ENCODE measurements at places on chromosomes 1 and 21. TPM values are rescaled to one million over a fixed set of nuclear protein-coding genes. Genes with fewer than 3 reads are reported as not detected.

SERTAD4 gene
- 1.8 TPM for total RNA-seq

GRCh38 chr1:217574265-217574949 is 56.5 kb downstream of the GPATCH2 start:
- no peaks in the 10 kb centered on the region for H3K36me3 ChIP-seq
- H3K27me3 ChIP-seq: no peaks in the 10 kb centered on the region
- no peak overlapping the region for H3K4me3 ChIP-seq
- no peak overlapping the region for H3K27ac ChIP-seq
- H3K4me1 ChIP-seq: no peaks in the 10 kb centered on the region
- DNase-seq: no peak

DNA sequence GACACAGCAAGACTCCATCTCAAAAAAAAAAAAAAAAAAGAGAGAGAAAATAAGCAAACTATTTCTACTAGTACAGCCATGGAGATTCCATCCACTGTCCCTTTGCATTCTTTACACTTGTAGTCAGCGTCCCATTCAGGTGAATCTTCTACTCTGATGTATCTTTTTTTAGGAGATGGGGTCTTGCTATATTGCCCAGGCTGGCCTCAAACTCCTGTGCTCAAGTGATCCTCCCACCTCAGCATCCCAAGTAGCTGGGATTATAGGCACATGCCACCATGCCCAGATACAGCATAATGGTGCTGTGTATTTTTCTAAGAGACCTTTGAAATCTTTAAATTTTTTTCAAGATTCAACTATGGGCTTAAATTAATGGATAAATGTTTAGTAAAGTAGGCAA is 8.1 kb upstream of the CENPL start:
- no peak overlapping the region for H3K27ac ChIP-seq
- no peaks in the 10 kb centered on the region for H3K36me3 ChIP-seq
- H3K4me3 ChIP-seq: no peak overlapping the region
- DNase-seq: no peak

EXTL1 gene
- total RNA-seq: 1.7 TPM

- H3K27me3 ChIP-seq: no peaks in the 10 kb centered on the region
- DNase-seq: no peak
- no peak overlapping the region for H3K27ac ChIP-seq
- H3K4me3 ChIP-seq: no peak overlapping the region
- no peaks in the 10 kb centered on the region for H3K36me3 ChIP-seq
- no peaks in the 10 kb centered on the region for H3K4me1 ChIP-seq
Measured at GRCh38 chr1:3483801-3484444, 29.5 kb downstream of the ARHGEF16 start.

GRCh38 chr1:211641044-211641800 is 34.2 kb downstream of the NEK2 start:
- H3K4me1 ChIP-seq: peaks cover 8% of the 10 kb centered on the region
- no peaks in the 10 kb centered on the region for H3K36me3 ChIP-seq
- no peak overlapping the region for H3K4me3 ChIP-seq
- no peaks in the 10 kb centered on the region for H3K27me3 ChIP-seq
- DNase-seq: no peak
